ENCODE measurements at places on chromosomes 3 and 15.

DNA sequence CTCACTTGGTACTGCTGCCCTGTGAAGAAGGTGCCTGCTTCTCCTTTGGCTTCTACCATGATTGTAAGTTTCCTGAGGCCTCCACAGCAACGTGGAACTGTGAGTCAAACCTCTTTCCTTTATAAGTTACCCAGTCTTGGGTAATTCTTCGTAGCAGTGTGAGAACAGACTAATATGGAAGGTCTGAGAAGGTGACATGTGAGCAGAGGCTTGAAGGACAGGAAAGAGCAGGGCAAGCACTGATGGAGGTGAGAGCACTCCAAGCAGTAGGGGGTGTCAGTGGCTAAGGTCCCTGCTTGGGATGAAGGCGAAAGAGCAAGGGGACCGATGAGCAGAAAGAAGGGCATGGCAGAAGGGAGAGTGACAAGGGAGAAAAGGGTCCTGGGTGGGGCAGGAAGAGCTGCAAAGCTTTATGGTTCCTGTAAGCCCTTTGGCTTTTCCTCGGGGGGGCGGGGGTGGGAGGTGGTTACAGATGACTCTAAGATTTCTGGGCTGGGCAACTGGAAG lies 3.5 kb downstream of the EIF4E3 start:
- no peak for DNase-seq

- DNase-seq, result no peak
Observed at GRCh38 chr3:57943525-57944495, 64.4 kb upstream of the FLNB start.

GRCh38 chr3:197692641-197693040 lies 44.1 kb downstream of the RUBCN start:
- DNase-seq, result no peak

DNA sequence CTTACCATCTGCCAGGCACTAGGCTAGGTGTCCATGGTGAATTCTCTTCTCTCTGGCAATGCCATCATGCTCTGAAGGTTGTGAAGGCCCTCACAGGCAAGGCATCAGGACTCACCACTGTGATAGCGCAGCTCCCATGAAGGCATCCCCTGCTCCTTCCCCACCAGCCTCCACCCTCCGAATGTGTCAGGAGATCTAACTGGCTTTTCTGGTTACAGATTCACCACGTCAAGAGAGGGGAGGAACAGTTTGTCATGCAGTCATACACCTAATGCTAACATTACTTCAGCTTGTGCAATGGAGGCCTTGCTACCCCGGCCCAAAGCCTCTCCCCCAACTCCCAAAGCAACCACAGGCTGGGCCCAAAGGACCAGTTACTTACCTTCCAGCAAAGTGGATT lies 8.9 kb upstream of the CMTM8 start:
- DNase-seq, result no peak

DNA sequence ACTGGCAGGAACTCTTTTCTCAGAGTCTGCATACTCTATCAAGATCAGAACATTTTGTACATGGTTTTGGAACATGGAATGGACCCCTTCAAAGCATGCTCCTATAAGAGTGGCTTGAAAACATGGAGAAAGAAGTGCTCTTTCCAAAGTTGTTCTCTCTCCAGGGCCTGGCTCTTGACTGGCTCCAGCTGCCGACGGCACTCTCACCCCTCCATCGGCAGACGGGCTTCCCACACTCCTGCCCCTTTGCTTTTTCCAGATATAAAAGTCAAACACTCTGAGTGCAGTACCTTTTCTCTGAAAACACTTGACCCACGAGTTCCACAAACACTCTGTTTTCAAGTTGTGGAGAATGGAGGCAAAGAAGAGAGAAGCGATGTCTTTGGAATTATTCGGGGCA lies 72.5 kb upstream of the ONECUT1 start:
- DNase-seq, result no peak

DNA sequence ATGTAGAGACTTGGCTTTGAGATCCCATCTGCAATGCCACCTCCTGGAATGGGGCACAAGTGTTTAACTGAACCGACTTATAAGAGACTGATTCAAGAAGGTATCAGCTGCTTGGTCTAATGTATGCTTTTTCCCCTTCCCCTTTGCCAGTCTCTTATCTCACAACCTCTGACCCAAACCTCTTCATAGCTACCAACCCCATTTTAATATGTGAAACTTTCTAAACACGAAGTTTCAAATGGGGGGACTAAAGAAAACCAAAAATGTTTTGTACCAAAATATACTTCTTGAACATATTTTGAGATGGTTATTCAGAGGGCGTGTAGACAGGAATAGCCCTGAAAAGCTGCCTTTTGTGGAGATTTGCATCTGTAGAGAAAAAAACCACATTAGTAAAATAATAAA lies 73.1 kb downstream of the OXSM start:
- no peak for DNase-seq

DNA sequence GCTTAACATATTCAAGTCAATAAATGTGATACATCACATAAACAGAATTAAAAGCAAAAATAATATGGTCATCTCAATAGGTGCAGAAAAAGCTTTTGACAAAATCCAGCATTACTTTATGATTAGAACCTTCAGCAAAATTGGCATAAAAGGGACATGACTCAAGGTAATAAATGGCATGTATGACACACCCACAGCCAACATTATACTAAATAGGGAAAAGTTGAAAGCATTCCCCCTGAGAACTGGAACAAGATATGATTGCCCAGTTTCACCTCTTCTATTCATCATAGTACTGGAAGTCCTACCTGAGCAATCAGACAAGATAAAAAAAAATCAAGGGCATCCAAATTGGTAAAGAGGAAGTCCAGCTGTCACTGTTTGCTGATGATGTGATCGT lies 594.7 kb downstream of the DIPK2A start:
- no peak for DNase-seq

- no peak for DNase-seq
Observed at GRCh38 chr15:60257591-60258159, 140.1 kb downstream of the ANXA2 start.

DNA sequence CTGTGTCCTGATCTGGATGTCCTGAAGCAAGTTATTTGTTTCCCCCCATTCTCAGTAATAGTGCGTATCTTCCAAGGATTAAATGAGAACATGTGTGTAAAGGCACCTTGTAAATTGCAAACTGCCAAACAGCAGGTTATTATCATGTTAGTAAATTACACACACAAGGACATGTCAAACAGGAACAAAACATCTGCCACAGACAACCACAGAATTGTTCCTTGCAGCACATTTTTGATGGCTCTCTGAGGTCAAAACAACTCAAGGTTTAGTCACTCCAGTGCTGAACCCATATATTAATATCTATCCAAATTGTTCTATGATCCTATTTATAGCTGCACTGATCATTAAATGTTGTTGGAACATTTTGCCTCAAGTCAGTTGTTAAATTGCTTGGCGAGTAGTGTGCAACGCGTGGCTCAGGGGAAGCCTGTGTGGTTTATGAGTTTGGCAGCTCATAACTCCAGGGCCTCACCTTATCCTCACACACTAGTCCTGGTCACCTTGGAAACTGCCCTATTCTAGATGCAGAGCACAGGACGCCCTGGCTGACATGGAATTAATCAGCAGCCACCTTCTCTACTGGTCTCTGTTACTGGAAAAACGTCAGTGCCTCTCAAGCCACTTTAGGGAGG lies 46.3 kb upstream of the CDV3 start:
- DNase-seq, result no peak

- no peak for DNase-seq
Observed at GRCh38 chr3:131907796-131908195, 127.0 kb downstream of the CPNE4 start.

- DNase-seq, result no peak
Observed at GRCh38 chr15:80638553-80639167, 56.5 kb upstream of the ABHD17C start.

- no peak for DNase-seq
Observed at GRCh38 chr15:28879551-28879950, 6.2 kb upstream of the APBA2 start.

- DNase-seq, result no peak
Observed at GRCh38 chr3:32843510-32844321, 25.9 kb downstream of the TRIM71 start.

- no peak for DNase-seq
Observed at GRCh38 chr3:44761101-44761423, 357 bp downstream of the KIAA1143 start.

DNA sequence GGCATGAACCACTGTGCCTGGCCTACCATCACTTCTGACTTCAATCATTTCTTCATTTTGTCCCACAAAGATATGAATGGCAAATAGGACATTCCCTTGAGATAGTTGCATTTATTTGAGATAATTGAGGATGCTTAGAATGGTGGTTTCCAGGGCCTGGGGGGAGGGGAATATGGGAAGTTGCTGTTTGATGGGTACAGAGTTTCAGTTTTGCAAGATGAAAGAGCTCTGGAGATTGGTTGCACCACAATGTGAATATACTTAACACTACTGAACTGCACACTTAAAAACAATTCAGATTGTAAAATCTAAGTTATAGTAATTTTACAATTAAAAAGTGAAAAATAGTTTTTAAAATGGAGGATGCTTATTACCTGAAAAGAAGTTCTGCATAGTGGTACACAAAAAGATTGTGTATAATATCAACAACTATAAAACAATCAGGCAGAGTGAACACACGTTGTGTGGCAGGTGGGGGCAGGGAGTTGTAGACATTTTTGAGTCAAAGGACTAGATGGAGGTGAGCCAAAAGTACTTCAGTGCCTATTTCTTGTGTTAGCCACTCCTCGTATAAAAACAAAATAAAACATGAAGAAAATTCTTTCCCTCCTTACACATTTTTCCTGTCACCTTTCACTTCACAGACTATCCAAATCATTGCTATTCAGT lies 18.5 kb upstream of the RIOX2 start:
- DNase-seq, result no peak

DNA sequence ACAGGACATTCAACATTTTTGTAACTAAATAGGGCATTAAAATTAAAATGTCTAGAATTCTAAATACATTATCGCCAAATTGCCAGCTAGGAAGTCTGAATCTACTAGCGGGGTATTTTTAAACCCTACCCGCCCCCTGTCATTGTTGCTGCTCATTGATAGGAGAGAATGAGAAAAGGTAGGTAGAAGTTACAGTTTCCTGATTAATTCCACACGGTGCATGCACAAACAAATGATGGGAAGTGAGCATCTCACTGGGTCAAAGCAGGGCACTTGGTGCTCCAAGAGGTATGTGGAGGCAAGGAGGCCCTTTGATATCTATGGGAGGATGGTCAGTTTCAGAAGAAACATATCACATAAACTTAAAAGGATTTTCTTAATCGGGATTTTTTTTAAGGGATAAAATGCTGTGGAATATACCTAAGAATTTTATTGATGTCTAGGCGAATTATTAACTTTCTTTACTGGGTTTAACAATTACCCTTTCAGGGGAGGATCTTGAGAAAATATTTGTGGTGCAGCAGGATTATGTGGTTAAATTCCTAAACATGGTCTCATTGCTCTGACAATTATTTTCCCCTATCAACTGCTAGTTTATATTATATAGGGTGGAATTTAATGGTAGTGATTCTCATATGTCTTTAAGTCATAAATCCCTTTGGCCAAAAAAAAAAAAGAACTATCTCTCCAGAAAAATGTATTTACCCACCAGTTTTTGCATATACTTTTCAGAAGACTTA lies 236.0 kb upstream of the GOLGA6L4 start:
- peak; percentile 56 for DNase-seq

- DNase-seq, result no peak
Observed at GRCh38 chr3:38227989-38228388, 37.6 kb upstream of the SLC22A13 start.

DNA sequence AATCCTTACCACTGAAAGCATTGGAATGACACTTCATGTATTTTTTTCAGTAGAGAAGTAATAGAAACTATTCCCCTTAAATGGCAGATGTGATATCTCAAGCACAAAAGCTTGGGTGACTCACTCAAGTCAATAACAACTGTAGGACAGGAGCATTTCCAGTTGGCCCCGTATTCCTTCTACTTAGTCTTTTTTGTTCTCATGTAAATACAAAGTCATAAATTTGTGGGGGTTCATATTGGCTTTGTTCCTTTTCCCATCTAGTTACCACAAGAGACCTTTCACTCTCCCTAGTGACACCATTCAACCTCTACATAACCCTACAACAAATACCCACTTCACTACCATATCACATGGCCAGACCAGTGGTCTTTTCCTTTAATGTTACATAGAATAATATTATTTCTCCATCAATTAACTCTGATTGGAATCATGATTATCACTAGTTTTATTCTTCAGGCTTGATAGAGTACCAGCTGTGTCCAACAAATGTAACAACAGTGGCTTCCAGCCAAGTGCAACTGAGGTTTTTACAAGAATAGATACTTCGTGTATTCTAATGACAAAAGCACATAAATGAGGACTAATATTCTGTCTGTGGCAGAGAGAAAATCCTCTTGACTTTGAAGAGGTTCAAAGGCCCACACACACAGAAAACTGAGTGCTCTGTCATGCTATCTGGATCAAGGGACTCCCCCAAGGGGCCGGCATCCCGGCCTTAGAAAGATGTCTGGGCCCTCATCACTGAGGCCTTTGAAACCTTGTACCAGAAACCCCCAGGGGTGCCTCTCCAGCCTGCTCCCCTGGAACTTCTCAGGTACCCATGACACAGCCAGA lies 94.0 kb upstream of the THBS1 start:
- DNase-seq, result no peak

DNA sequence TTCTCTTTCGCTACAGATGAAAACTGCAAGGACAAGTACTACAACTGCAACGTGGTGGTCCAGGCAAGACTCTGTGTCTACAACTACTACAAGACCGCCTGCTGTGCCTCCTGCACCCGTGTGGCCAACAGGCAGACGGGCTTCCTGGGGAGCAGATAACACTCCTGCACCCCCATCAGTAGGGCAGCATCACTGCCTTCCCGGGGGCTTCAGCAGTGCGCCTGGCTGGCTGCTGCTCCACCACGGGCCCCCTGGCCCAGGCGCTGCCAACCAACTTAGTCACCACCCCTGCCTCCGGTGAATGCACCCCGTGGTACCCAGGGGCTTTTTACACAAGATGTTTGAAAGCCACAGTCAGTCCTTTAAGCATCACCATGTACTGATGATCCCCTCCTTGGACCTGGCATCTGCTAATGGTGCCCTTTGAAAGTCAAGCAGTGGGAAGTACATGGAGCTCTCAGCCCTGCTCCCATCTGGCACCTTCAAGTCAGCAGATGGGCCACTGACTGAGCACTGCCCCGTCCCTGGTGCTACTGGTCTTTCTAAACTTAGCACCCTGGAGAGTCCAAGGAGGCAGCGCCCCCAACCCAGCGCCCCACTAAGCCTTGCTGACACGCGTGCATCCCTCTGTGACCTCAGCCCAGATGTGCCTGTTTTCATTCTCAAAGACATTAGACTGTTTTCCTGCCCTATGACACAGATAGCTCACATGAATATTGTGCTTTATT lies 33.0 kb upstream of the NR2E3 start:
- no peak for DNase-seq

- DNase-seq, result no peak
Observed at GRCh38 chr3:127647166-127647844, 18.3 kb downstream of the PODXL2 start.

- DNase-seq, result no peak
Observed at GRCh38 chr15:38299216-38299615, 46.6 kb downstream of the SPRED1 start.

GRCh38 chr3:127694467-127695215 lies 21.9 kb downstream of the ABTB1 start:
- DNase-seq, result peak; percentile 72
